ENCODE measurements at places on chromosomes 2 and 18.

- DNase-seq: no peak
Measured at GRCh38 chr2:128606837-128607236, 288.2 kb upstream of the HS6ST1 start.

- DNase-seq: no peak
Measured at GRCh38 chr18:25771796-25772195, 318.6 kb downstream of the SS18 start.

DNA sequence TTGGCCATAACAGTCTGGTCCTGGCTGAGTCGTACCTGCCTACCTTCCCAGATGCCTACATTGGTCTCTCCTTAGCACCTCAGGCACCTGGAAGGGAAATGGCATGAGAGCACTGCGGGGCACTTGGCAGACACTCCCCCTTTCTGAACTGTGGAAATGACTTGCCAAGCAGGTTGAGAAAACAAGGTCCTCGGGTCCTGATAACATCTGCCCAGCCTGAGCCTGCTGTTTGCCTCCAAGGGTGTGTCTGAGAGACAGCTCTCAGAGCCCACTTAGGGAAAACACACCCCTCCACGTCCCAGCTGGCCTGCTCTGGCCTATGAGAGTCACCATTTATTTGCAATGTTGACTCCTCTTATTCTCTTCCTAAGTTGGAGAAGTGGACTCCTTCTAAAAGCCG is 10.5 kb downstream of the FAM110C start:
- DNase-seq: no peak

- no peak for DNase-seq
Measured at GRCh38 chr2:210086292-210086691, 83.9 kb downstream of the RPE start.

GRCh38 chr2:201842131-201842860 is 36.0 kb downstream of the CDK15 start:
- DNase-seq: no peak

- no peak for DNase-seq
Measured at GRCh38 chr2:72084584-72084976, 63.1 kb downstream of the CYP26B1 start.

DNA sequence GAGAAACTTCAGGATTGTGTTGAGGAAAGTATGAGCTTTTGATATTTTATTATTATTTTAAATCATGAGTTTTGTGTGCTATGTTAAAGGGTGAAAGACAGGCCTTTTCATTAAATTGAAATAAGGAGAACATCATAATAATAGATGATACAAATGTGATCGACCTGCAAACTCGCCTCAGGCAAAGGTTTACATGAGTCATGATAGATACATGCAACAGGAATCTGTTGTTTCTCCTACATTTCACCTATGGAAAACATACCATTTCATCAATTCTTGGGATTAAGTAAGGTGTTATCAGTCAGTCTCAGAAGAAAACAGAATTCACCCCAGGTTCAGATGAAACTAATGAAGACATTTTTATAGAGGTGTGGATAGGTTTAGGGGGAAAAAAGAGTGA is 1992.5 kb upstream of the PIK3C3 start:
- no peak for DNase-seq

DNA sequence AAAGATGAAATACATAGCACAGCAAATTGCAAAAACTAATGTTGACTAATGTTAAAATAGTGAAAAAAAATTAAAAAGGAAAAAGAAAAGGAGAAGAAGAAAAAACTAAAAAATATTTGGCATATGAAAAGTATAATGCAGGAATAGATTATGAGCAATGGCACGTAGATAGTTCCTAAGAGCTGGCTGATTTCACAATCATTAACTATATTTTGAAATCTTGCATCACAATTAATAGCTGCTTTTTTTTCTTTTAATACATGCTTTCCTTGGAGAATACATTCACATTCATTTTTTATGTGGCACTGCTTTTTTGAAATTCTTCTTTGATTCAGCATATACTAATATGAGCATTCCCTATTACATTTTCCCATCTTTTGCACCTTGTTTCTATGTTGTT is 299.8 kb downstream of the DPP10 start:
- no peak for DNase-seq

GRCh38 chr18:28559511-28559910 is 382.6 kb upstream of the CDH2 start:
- DNase-seq: no peak

DNA sequence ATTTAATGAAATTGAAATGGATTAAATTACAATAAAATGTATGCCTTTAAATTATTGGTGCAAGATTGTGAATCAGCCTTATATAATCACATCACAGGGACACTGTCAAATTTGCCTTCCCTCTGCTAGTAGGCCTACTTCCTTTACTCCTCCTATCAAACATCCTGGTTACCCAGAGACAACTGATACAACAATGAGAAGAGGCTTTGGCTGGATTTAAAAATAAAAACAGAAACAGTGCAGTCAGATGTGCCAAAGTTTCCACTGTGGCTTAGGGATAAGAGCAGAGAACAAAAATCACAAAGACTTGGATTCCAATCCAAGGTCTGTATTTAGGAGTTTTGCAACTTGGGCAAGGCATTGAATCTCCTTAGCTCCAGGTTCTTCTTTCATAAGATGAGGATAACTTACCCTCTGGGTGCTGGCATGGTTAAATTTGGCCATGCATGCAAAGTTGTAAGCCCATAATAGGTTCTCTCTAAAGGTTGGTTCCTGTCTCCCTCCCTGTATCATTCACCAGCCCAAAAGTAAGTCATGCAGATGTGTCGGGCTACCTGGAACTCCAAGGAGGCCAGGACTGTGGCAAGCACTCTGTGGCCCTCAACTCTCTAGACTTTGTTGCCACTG is 99.3 kb upstream of the LRATD1 start:
- DNase-seq: no peak

DNA sequence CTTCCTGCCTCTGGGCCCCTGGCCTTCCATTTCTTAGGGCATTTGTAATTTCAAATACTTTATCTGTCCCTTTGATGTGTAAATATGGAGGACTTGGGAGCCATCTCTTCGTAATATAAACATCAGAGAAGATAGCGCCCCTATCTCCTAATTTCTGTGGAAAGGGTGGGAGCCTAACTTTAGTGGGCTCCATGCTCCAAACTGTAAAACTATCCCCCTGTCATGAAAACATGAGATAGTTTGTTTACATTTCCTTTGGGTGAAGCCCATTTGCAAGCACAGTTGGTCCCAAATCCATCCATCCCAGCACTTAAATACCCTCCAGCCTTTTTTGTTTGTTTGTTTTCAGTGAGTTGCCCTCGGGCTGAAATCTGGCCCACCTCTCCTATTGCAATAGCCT is 782.6 kb upstream of the FSHR start:
- no peak for DNase-seq

DNA sequence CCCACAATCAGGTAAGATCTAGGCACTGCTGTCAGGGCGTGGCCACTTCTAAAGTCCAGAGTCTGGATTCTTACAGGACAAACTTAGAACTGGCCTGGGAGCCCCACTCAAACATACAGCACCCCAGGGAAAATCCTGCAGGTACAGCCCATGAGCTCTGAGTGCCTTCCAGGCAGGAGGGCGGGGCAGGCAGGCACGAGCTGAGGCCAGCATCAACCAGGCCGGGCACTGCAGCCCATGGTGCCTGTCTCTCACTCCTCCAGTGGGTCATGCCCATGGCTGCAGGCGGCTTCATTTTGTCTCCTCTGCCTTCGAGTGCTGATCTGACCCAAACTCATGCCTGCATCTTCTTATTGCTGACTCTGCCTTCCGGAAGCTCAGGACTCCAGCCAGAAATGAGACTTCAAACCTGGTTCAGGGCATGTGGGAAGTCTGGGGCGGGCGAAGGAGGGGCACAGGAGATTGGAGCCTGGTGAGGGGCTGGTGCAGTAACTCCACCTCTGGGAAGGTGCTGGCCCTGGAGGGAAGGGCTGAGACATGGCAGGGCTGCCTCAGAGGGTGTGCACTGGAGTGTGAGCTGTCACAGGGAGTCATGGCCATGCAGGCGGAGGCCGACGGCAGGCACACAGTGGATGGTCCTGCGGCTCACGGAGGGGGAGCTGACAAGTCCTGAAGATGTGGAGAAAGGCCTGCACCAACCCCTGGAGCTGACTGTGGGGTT is 40.5 kb downstream of the HS6ST1 start:
- no peak for DNase-seq

Measured in GM13976 (cell line).